ENCODE measurements at places on chromosomes 4 and X.

DNA sequence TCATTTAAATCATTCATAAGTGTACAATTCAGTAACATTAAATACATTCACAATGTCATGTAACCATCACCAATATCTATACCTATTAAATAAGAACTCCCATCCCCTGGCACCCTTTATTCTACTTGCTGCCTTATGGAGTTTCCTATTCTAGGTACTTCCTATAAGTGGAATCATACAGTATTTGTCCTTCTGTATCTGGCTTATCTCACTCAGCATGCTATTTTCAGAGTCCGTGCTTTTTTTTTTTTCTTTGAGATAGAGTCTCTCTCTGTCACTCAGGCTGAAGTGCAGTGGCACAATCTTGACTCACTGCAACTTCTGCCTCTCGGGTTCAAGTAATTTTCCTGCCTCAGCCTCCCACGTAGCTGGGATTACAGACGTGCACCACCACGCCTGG is 67.9 kb upstream of the STOX2 start:
- no peak for DNase-seq

DNA sequence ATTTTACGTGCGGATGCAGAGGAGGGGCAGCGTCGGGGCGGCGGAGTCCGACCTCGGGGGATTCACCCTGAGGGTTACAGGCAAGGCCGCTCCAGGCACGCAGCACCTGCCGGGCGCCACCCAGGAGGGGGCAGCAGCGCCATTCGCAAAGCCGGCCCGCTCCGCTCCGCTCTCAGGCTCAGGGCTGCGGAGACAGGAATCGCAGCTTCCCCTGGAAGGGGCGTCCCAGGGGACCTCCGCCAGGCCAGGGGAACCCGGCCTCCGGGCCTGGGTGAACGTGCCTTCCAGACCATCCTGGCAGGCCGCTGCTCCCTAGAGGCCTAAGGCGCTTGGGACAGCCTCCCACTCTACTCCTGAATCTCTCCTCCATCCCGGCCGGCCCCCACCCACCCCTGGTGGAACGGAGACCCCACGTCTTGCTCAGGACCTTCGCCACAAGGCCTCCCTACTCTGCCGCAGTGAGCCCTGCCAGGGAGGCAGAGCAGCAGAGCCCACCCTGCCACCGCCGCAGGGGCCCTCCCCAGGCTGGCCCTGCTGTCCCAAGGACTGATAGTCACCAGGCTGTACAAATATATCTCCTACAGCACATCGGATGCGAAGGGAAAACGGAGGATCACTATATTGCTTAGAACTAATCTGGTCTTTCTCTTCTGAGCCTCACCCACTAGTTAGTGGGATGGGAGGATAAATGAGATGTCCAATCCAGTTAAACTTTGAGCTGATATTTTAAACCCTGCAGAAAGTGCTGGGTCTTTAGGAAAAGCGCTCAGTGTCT is 115.0 kb downstream of the SMIM20 start:
- peak; percentile 72 for DNase-seq

GRCh38 chr4:185722029-185722316 is 90.0 kb downstream of the SORBS2 start:
- DNase-seq, result peak; percentile 51

- DNase-seq, result no peak
These were observed 11.8 kb upstream of the CD40LG start for GRCh38 chrX:136636121-136636520.

DNA sequence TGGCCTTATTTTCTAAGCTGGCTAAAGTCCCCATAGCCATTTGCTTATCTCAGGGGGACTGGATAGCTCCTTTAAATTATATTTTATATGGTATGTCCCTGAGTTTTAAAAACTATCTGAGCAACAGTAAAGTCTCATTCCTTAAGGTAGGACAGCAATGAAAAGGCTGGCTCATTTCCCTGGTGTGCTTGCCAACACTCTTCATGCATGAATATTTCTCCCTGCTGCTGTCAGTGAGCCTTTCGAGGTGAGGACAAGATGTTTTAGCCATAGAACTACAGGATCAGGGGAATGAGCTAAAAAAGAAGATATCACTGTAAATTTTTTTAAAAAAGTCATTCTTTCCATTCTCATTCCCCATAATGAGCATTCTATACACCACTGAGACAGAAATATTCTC is 427.3 kb upstream of the FAM241A start:
- DNase-seq, result no peak

DNA sequence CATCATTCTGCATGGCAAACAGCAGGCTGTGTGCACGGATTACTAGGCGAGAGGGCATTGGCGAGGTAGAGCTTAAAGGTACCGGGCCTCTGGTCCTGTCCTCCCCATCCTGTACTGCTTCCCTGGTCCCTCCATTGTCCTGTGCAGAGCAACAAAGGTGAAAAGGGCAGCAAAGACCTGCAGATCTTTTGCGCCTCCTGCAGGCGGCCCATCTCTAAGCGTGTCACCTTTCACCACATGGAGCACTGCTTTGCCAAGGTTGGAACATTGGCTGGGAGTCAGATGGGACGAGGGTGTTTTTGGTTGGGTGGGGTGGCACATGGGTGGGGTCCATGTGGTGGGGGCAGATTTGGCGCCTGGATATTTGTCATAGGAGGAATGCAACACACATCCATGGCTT is 64.7 kb upstream of the UXT start:
- DNase-seq, result no peak

Data from cardiac fibroblast (primary cell).